NCI-H460 (cell line): ENCODE measurements at places on chromosomes 12 and 14. TPM values are rescaled to one million over a fixed set of nuclear protein-coding genes. Genes with fewer than 3 reads are reported as not detected.

DNA sequence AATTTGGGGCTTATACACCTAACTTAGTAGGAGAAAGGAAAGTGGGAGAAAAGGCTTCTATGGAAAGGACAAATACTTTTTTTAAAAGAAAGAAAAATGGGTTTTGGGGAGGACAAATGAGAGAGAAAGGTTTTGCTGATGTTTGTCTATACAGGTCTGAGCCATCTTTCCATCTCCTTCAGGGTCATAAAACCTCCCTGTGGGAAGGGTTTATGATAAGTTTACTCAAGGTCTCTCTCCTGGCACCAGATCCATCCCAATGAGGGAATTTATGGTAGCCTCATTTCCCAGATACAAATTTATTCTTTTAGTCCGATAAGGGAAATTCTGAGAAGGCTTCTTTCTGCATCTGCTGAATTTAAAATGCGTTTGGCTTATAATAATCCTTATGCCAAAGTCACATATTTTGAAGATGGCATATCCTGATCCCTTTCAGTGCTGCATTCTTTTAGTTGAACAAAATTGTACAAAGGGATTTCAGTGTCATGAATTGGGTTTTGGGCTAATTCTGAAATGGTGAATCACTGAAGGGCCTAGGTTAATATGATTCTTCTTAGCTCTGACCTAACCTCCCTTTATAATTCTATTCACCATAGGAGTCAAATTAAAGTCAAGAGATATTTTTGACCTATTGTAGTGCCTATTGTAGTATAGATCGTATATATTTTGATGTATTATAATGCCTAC is 173.5 kb upstream of the DYRK2 start:
- no peak for DNase-seq

Gene INHBC
- total RNA-seq = not detected in 2 replicates

- no peak for DNase-seq
These were observed 80.5 kb upstream of the ZFP36L1 start for GRCh38 chr14:68873376-68873775.

DNA sequence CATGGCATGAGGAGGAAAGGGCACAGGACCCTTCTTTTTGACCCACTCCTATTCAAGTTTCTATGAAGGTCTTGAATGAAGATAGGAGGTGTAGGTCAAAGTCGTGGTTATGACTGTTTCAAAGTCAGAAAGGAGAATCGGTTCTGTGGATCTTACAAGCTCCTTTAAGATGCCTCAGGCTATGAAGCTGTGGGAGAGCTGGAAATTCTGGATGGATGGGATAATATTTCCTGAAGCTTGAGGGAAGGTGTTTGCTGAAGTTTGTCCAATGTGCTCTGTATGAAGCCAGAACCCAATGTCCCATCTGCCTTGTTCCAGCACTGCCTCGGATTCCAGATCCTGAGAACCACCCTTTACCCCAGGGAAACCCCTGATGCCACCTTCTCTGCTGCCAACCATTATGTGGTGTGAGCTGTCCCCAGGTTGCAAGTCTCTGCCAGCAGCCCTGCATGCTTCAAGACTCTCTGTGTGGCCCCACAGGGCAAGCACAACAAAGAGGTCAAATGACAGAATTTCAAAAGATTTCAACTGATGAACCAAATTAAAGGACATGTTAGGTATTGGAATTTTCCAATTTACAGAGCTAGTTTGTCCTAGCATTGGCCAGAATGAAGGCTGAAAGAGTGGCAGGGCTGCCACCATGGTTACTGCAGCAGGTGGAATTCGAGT is 472.0 kb downstream of the RGS6 start:
- no peak for DNase-seq

DNA sequence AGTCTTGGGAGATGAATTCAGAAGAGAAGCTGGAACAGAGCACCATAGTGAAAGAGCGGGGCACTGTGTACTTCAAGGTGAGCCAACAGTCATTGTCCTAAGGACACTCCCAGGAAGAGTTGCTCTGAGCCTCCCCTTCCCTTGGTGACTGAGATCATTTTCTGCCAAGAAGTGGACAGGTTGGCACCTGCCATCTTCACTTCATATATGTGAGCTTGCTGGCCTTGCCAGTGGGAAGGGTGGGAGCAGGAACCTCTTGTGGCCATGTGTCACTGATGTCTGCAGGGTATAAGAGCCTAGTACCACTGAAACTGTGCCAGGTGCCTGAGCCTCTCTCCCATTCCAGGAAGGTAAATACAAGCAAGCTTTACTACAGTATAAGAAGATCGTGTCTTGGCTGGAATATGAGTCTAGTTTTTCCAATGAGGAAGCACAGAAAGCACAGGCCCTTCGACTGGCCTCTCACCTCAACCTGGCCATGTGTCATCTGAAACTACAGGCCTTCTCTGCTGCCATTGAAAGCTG is 5.3 kb downstream of the FKBP4 start:
- DNase-seq = no peak

DNA sequence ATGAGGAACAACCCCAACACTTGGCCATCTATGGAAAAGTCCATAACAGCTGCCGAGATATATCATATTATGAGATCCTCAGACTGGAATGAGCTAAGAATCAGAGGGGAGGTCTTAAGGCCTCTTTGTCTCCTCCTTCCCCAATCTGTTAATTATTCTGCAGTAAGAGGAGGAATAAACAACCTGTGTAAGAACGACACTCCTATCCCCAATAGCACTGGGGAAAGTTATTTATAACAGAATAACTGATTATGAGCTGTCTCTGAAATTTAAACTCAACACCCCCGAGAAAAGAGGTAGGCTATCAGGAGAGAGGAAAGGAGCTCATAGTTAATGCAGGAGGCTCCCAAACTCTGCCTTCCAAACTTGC is 68.0 kb downstream of the NIN start:
- no peak for DNase-seq

DNA sequence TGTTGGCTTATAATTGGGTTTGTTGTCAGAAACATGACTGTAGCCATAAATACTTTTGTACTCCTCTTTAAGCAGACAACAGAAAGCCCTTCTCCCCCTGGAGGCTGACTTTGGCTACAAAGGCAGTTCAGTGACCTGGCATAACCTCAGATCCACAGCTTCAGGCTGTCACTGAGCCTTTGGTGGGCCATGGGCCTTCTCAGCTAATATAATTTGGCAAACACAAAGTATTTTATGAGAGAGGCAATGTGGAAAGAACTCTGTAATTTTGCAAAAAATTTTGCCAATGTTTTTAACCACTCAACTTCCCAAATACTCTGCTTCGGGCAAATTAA is 15.5 kb upstream of the MGP start:
- no peak for DNase-seq

Gene TAS2R50
- total RNA-seq = 0.43 and 1.9 TPM in 2 replicates

DNA sequence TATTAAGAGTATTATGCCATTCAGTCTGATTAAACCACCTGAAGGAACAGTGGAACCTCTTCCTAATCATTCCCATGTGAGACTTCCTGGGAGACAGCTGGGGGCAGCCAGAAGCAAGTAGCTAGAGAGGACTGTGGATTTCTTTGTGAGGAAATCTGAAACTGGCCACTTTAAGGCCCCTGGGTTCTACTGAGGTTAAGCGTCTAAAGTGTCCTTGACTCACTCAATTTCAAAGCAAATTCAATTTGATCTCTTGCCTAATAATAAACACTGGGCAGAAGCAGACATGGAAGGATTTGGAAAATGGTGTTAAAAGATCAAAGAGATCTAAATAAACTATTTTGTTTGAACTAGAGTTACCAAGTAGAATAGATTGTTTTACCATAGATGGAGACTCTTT is 909.9 kb downstream of the NRXN3 start:
- no peak for DNase-seq

Gene KRT4
- not detected in 2 replicates for total RNA-seq

GRCh38 chr12:68521848-68522502 is 88.7 kb upstream of the RAP1B start:
- DNase-seq = no peak

GRCh38 chr12:97907504-97907903 is 444.9 kb downstream of the RMST start:
- no peak for DNase-seq

- DNase-seq = no peak
These were observed 33.6 kb downstream of the TNFAIP2 start for GRCh38 chr14:103156651-103157378.

- peak; percentile 76 for DNase-seq
These were observed 2.2 kb upstream of the NXPH4 start for GRCh38 chr12:57214398-57214781.

GRCh38 chr14:24430682-24431568 is 1.2 kb downstream of the KHNYN start:
- no peak for DNase-seq

Gene NANOG
- not detected in 2 replicates for total RNA-seq

DNA sequence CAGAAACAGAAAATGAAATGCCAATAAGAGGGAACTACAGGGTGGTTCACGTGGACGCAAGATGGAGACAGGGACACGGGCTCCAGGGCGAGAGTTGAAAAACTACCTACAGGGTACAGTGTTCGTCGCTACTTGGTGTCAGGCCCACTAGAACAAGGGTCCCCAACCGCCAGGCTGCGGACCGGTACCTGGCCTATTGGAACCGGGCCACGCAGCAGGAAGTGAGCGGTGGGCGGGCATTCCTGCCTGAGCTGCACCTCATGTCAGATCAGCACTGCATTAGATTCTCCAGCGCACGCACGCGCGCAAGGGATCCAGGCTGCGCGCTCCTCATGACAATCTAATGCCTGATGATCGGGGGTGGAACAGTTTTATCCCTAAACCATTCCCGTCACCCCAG is 14.8 kb downstream of the INF2 start:
- no peak for DNase-seq

- no peak for DNase-seq
These were observed 6.5 kb downstream of the PHLDA1 start for GRCh38 chr12:76024942-76025600.

- DNase-seq = no peak
These were observed 41.7 kb downstream of the BLTP3B start for GRCh38 chr12:100101000-100101399.

- no peak for DNase-seq
These were observed 10.3 kb downstream of the CTSG start for GRCh38 chr14:24565766-24566165.

DNA sequence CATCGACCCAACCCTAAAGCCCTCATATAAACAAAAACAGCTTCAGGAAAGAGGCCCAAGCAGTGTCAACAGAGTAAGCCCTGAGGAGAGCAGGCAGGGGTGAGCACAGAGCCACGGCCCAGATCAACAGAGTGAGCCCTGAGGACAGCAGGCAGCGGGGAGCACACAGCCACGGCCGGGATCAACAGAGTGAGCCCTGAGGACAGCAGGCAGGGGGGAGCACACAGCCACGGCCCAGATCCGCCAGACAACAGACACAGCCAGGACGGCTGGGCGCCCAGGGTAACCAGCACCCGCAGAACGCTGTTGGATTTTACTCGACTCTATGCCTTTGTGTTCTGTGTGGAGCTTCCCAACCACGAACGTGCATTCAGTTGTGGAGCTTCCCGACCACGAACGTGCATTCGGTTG is 15.0 kb downstream of the CCDC85C start:
- DNase-seq = no peak

DNA sequence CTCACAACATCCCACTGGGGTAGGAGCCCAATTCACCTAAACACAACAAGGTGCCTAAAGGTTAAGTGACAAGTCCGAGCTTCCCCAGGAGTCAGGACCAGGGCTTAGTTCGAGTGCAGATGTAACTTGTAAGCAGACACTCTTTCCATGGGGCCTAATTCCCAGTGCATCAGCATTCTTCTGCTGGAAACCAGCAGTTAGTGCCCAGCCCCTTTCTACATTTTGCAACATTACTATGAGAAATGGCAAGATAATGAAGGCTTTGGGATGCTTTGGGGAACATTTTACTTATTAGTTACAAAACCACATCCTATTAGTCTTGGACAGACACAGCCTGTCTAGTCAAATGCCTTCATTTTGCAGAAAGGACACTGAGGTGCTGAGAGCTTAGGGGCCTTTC is 179.8 kb downstream of the CALM1 start:
- no peak for DNase-seq

DNA sequence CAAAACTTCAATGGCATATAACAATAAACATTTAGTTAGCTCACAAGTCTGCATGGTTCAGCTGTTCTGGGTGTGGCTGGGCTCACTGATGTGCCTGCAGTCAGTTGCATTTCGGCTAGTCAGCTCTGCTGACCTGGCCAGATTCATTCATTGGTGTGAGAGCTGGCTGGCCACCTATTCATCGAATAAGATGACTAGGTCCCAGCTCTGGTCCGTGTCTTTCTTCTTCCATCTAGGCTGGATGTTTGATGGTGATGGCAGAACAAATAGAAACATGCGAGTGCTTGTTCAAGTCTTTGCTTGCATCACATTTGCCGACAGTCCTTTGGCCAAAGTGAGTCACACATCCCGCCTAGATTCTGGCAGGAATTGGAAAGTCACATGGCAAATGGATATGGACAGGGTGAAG is 203.3 kb upstream of the CRY1 start:
- no peak for DNase-seq

Gene PZP
- total RNA-seq = not detected in 2 replicates

GRCh38 chr14:36818794-36819384 is 157.2 kb downstream of the PAX9 start:
- no peak for DNase-seq

DNA sequence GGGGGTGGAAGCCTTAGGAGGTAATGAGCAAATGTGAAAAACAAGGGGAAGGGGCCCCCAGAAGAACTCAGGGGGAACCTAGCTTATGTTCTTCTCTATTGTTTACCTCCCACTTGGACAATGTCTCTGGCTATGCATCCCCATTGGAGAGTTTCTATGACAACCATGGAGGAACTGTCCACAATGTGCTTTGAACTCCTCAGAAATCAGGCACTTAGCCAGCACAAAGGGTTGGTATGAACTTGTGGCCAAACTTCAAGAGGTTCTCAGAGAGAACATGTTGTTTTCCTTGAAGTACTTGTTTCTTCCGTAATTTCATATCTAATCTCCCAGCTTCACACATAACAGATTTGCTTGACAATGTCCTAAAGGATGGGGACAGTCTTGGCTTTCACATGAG is 202.8 kb upstream of the PELI2 start:
- DNase-seq = no peak

Gene OAS3
- total RNA-seq = 12.3 and 12.8 TPM in 2 replicates

DNA sequence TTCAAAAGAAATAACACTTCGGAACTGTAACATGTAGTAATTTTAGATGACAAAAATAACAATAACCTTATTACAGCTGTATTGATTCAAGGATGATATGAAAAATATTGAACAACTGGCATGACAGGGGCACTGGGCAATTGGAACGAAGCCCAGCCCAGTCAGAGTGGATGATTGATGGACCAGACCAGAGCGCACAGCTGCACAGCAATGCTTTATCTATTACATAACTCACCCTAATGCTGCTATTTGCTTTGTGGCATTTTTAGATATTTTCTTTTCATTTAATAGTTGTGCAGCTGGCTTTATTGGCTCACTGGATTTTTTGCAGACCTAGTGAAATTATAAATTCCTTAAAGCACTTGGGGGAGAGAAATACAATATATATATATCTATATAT is 26.9 kb upstream of the FERMT2 start:
- DNase-seq = no peak

- DNase-seq = no peak
These were observed 263.2 kb downstream of the RAD51B start for GRCh38 chr14:68082698-68083291.

GRCh38 chr12:4276524-4277204 is 3.1 kb downstream of the CCND2 start:
- DNase-seq = peak; percentile 74
